ENCODE measurements at places on chromosomes 7 and 10.

DNA sequence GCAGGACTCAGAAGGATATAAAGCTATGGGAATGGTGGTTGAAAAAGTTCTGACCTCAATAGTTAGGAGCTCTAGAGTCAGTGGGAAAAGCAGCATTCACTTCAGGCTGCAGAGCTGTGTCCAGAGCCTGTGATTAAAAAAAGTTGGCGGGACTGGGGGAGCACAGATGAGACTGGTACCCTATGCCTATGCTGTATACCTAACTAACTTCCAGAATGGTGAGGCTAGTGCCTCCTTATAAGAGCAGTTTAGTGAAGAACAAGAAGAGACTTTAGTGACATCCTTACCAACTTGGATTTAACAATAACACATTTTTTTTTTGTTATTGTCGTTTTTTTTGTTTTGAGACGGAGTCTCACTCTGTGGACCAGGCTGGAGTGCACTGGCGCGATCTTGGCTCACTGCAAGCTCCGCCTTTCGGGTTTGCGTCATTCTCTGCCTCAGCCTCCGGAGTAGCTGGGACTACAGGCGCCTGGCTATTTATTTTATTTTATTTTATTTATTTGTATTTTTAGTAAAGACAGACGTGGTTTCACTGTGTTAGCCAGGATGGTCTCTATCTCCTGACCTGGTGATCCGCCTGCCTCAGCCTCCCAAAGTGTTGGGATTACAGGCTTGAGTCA lies 6.6 kb upstream of the ZNF282 start:
- no peak for DNase-seq

DNA sequence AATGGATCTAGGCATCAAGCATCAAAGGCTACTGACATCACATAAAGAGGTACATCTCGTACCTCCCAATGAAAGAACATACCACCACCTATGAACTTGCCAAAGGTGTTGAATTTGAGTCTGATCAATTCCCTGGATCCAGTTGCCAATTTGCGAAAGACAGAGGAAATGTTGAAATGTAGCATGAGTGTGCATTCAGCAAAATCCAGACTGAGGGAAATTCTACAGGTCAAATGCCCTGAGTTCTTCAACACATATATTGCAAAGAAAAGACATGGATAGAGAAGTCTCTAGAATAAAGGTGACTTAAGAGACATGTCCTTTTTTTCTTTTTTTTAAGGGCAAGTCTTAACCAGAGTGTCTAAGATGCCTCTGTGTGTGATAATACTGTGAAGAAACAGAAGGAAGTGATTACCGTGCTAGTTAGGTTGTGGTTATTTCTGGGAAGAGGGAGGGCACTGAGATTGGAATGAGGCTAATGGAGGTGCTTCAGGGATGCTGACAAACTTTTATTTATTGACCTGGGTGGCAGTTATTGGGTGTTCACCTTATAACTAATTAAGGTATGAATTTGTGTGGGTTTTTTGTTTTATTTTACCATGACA lies 128.7 kb downstream of the SAMD9 start:
- no peak for DNase-seq

DNA sequence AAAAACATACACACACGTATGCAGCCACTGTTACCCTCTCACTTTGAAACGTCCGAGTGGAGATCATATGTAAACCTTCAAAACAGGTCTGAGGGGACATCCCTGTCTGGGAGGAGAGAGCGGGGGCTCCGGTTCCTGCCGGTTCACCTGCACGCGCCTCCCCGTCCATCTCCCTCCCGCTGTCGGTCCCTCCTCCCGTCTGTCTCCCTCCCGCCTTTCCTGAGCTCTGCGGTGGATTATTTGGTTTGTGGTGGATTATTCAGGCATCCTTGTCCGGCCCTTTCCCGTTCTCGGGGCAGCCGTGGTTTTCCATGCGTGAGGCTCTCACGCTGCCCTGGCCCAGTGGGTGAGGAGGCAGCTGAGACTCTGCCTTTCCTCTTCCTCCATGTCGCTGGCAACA lies 59.8 kb downstream of the NKX6-2 start:
- DNase-seq = no peak

- DNase-seq = no peak
Observed at GRCh38 chr10:19283285-19283684, 234.7 kb downstream of the MALRD1 start.

DNA sequence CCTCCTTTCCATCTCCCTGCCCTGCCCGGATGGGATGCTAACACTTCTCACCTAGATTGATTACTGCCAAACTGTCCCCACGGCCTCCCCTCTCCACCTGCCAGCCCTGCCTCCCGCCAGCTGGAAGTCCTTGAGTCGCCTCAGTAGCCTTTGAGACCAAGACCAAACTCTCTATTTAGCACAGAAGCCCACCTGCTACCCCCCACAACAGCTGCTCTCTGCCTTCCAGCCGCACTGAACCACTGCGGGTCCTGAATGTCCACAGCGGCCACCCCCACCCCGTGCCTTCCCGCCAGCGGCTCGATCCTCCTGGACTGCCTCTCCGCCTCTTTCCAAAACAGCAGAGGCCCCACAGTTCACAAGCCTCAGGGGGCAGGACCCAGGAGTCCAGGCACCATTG lies 39.0 kb downstream of the FKBP6 start:
- no peak for DNase-seq

- DNase-seq = no peak
Observed at GRCh38 chr10:113924664-113925063, 70.2 kb downstream of the NHLRC2 start.

GRCh38 chr7:96174812-96175211 lies 147.1 kb downstream of the SLC25A13 start:
- DNase-seq = no peak

DNA sequence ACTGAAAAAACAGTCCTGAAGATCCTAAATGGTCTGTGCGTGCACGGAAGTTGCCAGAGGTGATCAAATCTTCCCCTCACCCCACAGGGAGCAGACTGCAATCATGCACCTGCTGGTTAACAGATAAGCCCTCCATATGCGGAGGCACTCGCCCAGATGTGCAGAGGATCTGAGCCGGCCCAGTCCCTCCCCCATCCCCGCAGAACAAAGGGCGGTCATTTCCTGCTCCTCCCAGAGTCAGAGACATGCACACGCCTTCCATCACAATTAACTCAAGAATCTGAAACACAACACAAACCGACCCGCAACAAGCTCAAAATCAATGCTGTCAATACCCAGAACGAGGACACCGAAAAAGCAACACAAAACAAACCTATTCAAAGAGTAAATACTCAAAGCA lies 24.2 kb downstream of the CRTAC1 start:
- no peak for DNase-seq

DNA sequence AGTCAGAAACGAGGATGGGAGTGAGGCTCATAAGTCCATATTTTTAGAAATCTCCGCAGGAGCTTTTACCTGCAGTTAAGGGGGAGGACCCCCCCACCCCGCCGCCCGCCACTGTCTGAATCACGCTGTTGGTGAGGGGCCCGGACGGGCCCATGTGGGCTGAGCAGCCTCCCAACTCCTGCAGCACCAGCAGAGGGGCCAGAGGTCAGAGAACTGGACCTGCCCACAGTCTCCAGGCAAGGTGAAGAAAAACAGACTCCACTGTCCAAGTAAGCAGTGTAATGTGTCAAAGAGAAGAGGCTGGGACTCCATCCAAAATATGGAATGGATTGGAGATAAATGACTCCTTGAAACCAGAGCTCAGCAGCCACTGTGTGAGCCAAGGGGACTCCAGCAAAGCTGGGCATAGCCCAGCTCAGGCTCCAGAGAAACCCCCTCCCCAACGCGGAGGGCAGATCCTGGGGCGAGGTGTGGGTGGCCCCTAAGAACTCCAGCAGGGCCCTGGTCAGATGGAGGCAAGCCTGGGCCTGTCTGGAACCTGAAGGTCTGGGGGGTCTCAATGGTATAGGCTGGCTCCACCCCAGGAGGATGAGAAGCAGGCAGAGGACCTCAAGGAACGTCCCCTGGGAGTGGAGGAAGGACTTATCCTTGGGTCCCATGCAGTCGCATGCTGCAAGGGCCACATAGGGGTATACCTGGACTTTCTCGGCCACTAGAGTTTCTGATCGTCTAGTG lies 128.5 kb upstream of the TNS3 start:
- DNase-seq = no peak

GRCh38 chr7:21028186-21028585 lies 241.5 kb upstream of the SP8 start:
- DNase-seq = no peak

GRCh38 chr7:120567204-120567603 lies 290.7 kb downstream of the TSPAN12 start:
- DNase-seq = no peak
